ENCODE measurements at places on chromosomes 11 and 22. TPM values are rescaled to one million over a fixed set of nuclear protein-coding genes. Genes with fewer than 3 reads are reported as not detected.

The GGTLC3 gene
- not detected for polyA plus RNA-seq

DNA sequence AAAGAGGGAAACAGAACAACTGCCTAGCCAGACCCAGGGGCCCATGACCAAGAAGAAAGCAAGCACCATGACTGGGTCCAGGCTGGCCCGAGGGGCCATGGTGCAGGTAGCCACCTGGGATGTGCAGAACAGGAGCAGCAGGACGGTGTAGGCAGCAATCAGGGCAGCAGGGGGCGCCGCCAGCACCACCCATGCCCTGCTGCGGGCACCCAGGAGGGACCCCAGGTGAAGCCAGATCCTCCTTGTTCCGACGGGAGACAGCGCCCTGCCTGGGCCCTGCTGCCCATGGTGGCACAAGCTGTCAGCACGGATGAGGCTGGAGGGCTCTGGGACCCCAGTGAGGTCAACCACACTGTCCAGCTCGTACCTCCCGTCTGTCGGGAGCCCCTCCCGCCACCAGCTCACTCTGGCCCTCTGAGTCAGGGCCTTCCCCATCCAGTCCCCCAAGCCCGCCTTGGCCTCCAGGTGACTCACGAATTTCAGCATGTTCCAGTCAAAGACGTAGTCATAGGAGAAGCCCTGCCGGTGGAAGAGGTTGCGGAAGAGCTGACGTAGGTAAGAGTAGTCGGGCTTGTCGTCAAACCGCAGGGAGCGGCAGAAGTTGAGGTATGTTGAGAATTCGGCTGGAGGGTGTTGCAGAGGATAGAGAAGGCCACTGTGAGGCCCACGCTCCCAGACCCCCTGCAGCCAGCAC is 18.8 kb downstream of the CSNK1E start:
- DNase-seq, result no peak

DNA sequence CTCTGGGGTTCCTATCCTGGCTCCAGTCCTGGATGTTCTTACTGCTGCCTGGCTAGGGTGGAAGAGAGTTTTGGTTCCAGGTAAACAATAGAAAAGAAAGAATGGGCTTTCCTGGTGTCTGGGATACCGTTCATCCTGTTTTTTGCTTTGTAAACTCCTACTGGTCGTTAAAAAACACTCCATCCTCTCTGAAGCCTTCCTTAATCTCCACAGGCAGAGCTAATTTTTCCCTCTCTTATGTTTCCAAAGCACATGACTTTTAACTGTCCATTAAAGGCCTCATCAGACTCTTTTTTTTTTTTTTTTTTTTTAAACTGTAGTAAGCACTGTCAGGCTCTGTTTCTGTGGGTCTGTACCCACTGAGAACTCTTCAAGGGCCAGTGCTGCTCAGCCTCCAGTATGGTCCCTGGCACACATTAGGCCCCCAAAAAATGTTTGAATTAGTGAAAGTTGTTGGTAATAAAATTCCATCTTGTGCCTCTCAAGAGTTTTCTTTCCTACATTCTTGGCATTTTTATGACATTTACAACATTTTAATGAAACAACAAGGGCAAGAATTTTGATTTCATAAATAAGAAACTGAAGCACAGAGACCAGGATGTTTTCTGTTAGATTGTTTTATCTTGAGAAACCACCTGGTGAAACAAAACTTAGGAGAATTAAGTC is 104.2 kb downstream of the TEAD1 start:
- no peak for DNase-seq

The VSIG2 gene
- polyA plus RNA-seq, result 0.82 TPM

DNA sequence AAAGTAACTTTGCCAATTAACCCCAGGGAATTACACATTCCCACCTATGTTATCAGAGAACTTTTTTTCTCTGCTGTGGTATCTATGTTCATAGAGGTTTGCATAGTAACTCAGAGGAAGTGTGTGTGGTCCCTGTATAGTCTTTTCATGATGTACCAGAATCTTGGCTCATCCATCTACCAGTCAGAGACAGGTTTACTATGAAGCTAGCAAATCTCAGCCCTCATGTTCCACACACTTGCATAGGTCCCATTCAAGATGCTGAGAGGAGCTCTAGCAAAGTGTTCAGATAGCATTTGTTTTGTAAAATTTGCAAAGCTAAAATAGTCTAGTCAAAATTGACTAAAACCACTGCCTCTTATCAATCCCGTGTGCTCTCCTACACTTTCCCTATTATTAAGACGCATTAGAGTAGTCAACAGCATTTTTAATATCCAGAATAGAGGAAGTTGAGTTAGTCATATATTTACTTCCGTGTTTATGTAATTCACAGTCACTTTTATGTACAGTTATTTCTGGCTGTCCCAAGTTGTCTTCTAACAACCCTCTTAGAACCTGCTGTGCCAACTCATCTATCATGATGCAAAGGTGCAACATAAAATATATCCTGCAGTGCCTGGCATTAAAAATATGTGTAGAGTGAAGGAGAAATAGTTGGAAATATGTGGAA is 184.2 kb downstream of the FAM76B start:
- DNase-seq, result no peak

GRCh38 chr11:123740787-123741158 is 687 bp downstream of the ZNF202 start:
- DNase-seq, result peak; percentile 3

GRCh38 chr11:46485856-46486443 is 94.4 kb upstream of the CHRM4 start:
- no peak for DNase-seq

DNA sequence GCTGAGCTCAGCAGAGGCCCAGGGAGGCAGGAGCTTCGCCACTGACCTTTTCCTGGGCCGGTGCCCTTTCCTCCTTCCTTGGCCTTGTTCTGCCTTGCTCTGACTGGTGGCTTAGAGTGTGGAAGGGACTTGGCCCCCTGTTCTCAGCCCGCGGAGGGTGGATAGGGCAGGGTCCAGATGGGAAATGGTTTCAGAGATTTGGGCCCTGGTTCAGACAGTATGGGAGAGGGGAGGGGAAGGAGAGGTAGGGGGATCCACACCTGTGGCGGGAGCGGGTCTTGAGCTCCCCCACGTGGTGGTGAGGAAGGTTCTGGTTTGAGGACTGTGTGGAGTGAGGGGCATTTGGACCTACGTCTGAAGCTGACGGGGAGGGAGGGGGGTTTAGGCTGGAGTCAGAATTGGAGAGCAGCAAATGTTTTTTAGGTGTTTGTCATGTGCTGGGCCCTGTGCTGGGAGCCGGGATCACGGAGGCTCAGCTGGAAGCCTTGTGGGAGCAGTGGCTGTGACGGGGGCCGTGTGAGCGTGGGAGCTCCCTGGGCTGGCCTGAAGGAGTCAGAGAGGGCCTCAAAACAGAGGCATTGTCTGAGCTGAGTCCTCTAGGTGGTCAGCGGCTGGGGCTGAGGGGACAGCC is 27.2 kb downstream of the SHANK3 start:
- no peak for DNase-seq
